ENCODE measurements at places on chromosomes 4 and X.
A peak's percentile ranks its signal among the peaks of the same experiment; 100 is the strongest.

DNA sequence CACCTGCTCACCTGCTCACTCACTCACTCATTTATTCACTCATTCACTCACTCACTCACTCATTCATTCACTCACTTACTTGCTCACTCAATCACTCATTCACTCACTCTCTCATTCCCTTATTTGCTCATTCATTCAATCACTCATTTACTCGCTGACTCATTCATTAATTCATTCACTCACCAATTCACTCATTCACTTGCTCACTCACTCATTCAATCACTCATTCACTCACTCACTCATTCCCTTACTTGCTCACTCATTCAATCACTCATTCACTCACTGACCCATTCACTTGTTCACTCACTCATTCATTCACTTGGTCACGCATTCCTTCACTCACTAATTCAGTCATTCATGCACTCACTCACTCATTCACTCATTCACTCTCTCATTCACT lies 88.7 kb upstream of the AFAP1 start:
- no peak for DNase-seq

DNA sequence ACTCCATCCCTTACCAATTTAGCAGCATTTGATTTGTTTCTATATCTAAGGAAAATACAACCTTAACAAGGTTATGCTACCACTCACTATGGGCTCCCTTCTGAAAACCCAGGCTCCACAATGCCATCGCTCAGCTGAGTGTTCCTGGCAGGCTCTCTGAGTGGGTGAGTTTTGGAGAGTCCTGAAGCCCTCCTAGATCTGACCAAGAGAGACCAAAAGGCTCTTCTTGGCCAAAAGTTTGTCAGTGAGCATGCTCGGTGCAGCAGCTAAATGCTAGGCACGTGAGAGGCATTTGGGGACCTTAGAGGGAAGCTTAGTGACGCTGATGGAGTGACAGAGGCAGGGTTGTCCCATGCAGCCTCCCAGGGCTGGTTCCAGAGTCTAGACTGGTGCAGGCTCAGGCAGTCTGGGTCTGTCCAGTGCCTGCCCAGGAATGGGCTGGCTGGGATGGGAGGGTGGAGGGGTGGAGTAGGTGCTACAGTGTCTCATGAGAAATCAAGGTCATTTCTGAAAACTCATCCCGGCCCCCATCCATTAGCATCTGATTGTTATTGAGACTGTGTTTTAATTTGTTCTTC lies 346.8 kb downstream of the NR3C2 start:
- no peak for DNase-seq

DNA sequence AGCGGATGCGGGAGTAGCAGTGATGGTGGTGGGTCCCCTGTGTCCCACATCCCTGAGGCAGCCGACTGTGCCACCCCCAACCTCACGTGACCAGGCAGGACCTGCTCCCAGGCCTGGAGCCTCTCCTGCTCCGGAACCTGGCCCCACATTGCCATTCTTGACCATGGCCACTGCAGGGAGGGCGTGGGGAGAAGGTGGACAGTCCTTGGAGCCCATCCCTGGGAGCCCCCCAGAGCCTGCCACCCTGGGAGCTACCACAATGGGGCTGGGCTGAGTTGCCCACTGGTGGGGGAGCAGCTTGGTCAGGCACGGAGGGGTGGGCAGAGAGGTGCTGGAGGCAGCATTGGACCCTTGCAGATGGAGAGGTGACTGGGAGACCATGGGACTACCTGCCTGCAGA lies 36.8 kb downstream of the TMPRSS11A start:
- DNase-seq = no peak

DNA sequence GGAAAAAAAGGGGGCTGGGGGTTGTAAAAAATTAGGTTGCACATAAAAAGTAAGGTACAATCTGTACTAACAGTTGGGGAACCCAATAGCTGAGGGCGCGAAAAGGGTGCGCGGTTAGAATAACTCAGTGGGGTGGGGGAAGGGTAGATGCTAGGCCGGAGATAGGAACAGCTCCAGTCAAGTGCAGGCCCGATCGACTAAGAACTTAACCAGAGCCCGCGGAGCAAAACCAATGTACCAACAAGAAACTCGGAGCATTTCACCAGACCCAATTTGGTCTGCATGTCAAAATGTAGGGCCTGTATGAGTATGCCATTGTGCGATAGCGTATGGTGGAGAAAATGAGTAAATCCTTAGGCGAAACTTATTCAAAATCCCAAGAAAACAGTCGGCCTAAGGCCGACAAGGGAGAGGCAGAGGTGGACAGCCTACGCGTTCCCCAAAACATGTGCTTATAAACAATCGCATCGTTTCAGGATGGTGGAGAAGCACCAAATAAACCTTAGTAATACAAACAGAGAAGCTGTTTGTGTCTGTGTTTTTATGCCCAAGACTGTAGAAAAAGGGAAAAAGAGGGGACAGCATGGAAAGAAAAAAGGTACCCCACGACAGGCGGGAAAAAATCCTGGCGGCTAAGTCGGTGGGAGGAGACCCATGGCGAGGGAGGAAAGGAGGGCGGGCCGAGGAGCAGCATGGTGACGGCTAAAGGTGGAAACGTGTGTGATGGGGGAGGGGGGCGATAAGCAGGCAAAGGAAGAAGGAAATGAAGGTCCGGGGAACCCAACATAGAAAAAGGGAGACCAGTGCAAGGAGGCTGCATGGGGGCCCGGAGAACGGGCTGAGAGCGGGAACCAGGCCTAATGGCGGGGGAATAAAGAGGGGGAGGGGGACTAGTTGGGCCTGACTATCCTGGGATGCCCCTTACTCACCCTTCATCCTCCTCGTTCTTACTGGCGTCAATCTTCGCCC lies 990 bp downstream of the HNRNPD start:
- peak; percentile 58 for DNase-seq

DNA sequence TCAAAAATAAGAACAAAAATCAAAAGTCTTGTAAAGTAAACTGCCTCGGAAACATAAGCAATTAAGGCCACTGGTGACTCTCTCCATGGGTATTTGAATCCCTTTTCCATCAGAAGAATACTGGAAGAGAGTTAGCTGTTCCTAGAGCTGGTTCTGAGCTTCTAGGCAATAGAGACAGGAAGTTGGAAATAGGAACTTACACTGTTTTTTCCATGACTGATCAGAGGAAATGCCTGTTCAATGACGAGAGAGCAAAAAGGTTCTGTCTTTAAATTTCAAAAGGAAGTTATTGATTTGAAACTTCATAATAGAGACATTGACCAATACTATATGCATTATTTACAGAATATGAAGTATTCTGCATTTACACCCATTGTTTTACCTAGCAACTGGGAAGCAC lies 503.5 kb upstream of the ARX start:
- DNase-seq = no peak

DNA sequence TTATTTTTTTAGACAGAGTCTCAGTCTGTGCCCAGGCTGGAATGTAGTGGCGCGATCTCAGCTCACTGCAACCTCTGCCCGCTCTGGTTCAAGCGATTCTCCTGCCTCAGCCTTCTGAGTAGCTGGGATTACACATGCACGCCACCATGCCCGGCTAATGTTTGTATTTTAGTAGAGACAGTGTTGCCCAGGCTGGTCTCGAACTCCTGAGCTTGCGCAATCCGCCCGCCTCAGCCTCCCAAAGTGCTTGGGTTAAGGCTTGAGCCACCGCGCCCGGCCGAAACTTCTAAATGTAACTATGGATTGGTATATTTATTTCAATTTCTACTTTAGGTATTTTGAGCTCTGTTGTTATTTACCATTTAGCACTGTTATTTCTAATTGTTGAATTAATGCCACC lies 79.4 kb downstream of the FAM193A start:
- no peak for DNase-seq

DNA sequence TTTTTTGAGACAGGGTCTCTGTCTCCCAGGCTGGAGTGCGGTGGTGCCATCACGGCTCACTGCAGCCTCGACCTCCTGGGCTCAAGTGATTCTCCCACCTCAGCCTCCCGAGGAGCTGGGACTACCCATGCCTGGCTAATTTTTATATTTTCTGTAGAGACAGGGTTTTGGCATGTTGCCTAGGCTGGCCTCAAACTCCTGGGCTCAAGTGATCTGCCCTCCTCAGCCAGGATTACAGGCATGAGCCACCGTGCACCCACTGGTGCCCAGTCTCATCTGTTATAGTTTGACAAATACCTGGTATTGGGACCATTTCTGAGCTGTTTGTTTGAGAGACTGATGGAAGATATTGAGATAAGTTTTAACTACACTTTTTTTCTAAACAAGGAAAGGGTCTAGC lies 57.5 kb upstream of the SMIM10 start:
- no peak for DNase-seq

Data from NK-92 treated with Interleukin-12 subunit alpha and Interleukin-12 subunit beta, amount 100 ng/mL, for 24 hours (cell line).